Esophagus squamous epithelium (tissue), 5 donors: ENCODE measurements at places on chromosomes 3 and 15.

DNA sequence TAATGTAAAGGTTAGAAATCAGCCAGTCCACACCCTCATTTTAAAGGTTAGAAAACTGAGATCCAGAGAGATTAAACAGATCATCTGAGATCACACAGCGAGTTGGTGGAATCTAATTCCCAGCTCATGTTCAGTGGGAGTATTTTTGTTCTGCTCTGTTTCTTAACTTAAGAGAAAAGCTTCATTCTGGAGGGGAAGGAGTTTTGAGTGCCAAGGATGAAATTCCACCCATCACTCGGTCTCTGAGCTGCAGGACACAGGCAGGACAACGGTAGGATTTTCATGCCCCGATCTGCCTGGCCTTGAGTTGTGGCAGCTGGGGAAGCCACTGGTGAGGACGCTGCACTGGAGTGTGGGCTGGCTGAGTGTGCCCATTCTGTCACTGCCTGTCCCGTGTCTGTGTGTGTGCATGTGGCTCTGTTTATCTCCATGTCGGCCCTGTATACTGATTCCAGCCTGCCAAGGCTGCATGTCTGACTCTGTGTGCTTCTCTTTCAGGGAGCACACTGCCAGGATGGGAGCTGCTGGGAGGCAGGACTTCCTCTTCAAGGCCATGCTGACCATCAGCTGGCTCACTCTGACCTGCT, 94.3 kb downstream of the CEMIP start:
- no peak for DNase-seq

DNA sequence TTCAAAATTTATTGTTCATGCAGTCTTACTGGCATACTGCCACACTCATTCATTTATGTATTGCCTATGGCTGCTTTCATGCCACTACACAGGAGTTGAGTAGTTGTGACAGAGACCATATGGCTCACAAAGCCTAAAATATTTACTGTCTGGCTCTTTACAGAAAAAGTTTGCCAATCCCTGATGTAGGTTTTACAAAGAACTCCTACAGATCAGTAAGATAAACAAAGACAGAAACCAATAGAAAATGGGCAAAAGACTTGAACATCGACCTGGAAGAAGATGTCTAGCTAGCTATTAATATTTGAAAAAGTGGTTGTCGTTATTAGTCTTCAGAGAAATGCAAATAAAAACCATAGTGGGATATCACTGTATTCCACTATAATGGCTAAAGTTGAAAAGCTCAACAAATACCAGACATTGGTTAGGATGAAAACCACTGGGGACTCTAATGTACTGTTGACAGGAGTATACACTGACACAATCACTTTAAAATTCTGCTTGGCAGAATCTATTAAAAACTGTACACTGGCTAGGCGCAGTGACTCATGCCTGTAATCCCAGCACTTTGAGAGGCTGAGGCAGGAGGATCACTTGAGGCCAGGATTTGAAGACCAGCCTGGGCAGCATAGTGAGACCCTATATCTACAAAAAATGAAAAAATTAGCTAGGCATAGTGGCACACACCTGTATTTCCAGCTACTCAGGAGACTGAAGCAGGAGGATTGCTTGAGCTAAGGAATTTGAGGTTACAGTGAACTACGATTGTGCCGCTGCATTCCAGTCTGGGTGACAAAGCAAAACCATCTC, 87.7 kb downstream of the NEO1 start:
- no peak for DNase-seq

DNA sequence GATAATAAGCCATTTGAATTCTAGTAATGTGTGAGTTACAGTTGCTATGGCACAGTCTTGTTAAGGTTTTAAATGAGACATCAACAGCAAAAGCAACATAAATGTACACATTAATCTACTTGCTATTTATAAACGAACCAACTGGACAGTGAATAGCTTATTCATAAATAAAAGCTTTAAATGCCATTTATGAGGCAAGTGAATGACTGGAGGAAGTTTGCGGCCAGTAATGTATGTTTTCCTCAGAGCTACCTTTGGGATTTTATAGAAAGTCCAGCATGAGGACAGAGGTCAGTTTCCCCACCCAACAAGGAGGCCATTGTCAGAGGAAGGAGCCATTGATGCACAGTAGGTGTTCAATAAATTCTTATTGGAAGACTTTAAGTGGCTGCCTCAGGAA, 48.0 kb upstream of the PXYLP1 start:
- no peak for DNase-seq

GRCh38 chr3:65094723-65095122, 406.9 kb upstream of the ADAMTS9 start:
- DNase-seq = no peak

GRCh38 chr3:121581691-121582090, 11.5 kb upstream of the FBXO40 start:
- DNase-seq = no peak

DNA sequence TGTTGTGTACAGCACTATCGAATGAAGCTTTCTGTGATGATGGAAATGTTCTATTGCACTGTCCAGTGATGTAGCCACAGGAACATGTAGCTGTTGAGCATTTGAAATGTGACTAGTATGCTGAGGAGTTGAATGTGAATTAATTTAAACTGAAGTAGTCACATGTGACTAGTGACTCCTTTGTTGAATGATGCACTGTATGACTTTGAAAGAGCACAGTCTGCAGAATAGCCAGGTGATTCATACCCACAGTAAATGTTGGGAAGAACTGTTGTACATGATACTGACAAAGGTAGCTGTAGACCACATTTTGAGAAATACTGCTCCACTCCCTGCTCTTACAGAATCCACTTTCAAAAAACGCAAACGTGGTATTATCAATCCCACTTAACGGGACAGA, 34.0 kb upstream of the ACTL6A start:
- no peak for DNase-seq

- DNase-seq = no peak
Measured at GRCh38 chr15:91522605-91523332, 330.7 kb upstream of the SLCO3A1 start.

DNA sequence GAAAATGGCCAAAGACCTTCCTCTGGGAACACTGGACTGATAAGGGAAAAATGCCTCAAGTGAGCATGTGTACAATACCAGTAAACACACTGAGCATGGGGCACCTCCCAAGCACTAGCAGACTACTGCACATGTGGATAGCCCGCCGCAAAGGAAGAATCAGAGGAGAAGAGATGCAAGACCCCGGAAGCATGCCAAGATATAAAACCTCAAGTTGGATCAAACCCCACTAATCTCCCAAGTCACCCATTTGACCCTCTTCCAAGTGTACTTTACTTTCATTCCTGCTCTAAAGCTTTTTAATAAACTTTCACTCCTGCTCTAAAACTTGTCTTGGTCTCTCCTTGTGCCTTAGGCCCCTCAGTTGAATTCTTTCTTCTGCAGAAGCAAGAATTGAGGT, 121.1 kb upstream of the PLAAT1 start:
- DNase-seq = no peak

GRCh38 chr3:26559227-26559626, 63.3 kb upstream of the LRRC3B start:
- DNase-seq = no peak

- DNase-seq = no peak
Measured at GRCh38 chr15:66036859-66037258, 167.6 kb downstream of the RAB11A start.

- DNase-seq = no peak
Measured at GRCh38 chr3:182400838-182401237, 392.5 kb upstream of the ATP11B start.

DNA sequence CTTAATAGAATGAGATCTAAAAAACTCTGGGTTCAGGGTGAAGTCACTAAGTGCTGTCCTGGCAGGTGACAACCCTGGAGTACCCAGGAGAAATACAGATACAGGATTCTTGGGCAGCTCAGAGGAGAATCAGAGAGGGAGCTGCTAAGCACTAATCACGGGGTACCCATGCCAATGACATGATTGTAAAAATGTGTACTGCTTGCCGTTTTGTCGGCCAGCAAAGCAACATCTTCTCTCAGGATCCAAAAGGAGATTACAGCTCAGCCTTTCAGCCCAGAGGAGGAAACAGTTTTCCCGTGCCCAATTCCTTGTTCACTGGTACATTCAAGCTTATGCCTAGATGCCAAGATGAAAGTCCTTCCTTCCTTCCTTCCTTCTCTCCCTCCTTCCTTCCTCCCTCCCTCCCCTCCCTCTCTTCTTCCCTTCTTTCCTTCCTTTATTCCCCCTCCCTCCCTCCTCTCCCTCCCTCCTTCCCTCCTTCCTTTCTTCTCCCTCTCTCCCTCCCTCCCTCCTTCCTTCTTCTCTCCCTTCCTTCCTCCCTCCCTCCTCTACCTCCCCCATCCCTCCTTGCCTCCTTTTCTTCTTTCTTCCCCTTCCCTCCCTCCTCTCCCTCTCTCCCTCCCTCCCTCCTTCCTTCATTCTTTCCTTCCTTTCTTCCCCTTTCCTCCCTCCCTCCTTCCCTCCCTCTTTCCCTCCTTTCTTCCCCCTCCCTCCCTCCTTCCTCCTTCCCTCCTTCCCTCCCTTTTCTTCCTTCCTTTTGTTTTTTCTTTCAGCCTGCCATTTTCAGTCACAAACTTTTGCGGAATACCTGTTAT, 4.1 kb upstream of the MINAR1 start:
- no peak for DNase-seq

DNA sequence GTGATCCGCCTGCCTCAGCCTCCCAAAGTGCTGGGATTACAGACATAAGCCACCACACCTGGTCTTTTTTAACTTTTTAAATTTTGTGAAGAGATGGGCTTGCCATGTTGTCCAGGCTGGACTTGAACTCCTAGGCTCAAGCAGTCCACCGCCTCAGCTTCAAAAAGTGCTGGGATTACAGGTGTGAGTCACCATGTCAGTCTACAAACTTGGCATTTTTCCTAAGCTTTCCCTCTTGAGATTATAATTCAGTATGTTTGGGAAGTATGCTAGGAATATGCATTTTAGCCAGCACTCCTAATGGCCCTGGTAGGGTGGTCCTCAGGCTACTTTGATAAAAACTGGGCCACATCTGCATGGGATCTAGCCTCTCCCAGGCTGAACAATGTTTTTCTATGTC, 4.4 kb downstream of the WDR73 start:
- no peak for DNase-seq

- DNase-seq = no peak
Measured at GRCh38 chr3:165359005-165359404, 162.8 kb upstream of the SLITRK3 start.

- DNase-seq = no peak
Measured at GRCh38 chr3:23928524-23928923, 11.6 kb downstream of the RPL15 start.
